ENCODE measurements at places on chromosomes 5 and 9.

GRCh38 chr5:39500551-39501175 lies 75.9 kb upstream of the DAB2 start:
- peak; percentile 63 for DNase-seq

DNA sequence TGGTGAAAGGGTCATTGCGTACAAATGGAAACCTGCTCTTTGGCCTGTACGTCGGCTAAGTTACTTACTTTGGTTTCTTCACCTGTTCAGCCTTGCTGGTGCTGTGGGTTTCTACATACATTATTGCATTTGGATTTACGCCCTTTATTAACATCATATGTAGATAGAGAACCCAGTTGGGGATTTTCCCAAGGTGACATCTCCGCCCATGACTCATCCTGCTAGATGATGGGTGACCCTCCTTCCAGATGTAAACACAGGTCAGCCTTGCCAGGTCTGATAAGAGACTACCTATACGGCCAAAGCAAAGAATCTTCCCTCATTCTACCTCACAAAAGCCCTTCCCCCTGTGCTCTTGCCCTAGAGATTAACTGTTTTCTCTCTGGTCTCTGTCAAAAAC lies 360.9 kb downstream of the KDM4C start:
- no peak for DNase-seq

DNA sequence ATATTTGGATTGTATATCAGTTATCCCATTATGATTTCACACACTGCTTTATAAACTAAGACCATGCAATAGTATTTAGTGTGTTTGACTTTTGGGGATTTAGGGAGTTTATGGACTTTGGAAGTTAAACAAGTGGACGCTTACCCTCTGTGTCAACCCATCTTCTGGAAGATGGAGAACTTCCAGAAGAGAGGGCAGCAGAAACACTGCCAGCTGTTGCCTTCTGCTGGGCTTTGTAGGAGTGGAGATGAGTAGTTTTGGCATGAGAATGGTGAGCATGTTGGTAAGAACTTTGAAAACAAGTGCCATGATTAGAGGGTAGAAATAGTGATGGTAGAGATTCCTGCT lies 2.2 kb downstream of the DNAJC25 start:
- DNase-seq = no peak

DNA sequence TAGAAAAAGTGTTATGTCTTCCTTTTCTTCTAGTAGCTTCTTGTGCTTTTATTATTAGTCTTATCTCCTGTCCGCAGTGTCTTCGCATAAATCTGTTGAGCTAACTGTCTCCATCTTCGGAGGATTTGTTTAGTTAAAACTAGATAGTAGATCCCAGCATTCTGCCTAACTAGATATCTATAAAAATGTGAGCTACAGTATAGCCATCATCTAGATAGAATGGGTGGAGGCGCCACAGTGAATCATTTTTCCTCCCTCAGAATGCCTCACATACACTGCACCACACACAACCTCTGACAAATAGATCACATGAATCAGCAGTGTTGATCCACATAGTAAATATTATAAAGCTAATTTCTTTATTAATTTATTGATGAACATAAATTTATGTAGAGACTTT lies 220.3 kb upstream of the GAS1 start:
- no peak for DNase-seq

- DNase-seq = no peak
These were observed 225.0 kb downstream of the MLLT3 start for GRCh38 chr9:20397348-20397747.

- no peak for DNase-seq
These were observed 62.7 kb upstream of the CACNA1B start for GRCh38 chr9:137814841-137815240.

DNA sequence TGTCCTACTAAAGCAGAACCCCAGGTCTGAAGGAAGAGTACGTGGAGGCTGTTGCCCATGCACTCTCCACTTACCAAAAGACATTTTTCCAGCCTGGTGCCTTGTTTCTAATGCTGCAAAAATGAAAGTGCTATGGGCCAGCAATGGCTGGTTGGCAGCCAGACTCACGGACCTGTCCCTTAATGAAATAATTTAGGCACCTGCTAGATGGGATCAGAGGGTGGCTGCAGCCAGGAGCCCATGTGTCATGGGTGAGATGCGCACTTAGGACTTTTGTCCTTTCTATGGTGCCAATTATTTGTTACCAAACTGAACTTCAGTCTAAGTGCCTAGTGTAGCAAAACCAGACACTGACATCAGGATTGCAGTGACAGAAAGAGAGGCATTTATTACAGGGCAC lies 276.3 kb downstream of the YTHDC2 start:
- no peak for DNase-seq

DNA sequence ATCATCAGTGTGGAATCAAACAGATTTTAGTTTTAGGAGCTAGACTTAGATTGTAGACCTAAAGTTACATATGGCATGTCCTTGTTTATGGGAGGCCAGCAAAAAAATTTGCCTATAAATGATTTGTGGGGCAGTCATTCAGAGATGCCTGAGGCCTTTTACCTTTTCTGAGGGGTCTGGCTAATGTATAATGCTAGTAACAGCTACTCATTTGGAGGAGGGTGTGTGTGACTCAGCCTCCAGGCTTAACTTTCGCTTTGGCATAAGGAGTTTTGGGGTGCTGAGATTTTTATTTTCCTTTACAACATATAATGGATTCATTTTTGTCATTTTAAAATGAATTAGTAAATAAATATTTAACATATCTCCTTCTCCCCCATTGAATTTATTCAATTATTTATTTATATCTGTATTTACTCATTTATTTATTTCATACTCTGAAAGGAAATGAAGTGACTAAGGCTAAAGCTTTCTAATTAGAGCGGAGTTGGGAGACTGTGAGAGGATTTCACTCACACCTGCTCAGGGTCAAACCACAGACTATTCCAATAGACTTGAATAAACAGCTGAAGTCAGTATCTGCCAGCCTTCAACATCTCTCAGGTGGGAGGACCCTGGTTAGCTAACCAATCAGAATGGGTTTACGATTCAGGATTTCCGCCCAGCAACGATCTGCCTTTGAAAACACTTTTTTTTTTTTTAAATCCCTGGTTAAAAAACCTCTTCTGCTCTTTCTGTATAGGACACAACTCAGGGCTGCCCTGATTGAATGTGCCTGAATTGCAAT lies 487.5 kb upstream of the SGCD start:
- peak; percentile 18 for DNase-seq

DNA sequence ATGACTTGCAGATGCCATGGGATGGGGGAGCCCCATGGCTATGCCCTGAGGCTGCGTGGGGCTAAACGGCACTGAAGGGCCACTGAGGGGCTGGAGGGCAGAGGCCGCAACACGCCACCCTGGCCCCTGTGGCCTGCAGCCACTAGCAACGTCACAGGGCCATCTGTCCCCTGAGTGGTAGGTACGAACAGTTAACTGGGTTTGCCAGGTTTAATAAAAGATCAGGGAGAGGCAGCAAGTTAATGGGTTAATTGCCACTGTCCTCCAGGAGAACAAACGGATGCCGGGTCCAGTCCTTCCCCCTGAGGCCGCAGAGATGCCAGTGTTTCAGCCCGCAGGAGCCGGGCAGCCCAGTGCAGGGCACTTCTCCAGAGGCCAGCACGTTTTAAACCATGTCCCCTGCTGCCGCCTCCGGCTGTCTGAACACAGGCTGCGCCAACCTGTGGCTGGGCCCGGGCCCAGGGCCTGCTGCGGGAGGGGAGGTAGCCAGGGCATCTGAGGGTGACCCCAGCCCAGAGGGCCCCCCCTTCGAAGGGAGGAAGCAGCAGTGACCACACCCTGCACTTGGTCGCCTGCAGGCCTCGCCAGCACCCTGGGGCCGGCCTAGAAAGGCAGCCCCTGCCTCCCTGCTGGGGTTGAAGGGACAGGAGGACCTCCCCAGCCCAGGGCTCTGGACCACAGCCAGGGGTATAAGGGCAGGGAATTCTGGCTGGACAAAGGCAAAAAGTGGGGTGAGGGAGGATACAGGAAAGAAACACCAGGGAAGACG lies 227.3 kb downstream of the FANCC start:
- DNase-seq = no peak

DNA sequence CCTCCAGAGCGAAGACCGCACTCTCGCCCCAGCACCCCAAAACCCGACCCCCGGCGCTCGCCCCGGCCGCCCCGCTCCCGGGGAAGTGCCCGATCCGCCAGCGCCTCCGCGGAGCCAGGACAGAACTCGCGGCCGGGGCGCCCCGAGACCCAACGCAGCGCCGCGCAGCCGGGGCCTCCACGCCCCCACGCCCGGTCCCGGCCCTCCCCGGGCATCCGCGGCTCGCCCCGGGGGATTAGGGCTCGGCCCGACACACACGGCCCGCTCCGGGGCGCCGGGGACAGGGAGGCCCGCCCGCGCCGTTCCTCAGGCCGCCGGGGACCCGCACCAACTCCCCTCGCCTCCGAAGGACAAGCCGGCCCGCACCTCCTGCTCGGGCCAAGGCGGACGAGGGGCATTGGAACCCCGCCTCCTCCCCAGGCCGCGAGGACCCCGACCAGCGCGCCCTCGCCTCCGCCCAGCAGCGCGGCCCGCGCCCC lies 544 bp downstream of the FNBP1 start:
- DNase-seq = peak; percentile 12

DNA sequence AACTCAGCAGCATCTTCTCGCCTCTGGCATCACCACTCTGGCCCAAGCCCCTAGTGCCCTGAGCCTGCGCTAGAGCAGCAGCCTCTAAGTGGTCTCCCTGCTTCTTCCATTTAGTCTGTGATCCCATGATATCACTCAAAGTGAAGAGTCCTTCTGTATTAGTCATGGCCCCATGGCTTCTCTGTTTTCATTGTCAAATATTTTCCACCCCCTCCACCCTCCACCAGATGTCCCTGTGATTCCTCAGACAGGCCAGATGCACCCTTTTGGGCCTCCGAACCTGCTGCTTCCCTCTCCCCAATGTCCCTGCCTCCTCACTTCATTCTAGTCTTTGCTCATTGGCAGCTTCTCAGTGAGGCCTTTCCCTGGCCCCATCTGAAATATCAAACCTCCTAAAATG lies 299.2 kb downstream of the SPOCK1 start:
- DNase-seq = peak; percentile 76

DNA sequence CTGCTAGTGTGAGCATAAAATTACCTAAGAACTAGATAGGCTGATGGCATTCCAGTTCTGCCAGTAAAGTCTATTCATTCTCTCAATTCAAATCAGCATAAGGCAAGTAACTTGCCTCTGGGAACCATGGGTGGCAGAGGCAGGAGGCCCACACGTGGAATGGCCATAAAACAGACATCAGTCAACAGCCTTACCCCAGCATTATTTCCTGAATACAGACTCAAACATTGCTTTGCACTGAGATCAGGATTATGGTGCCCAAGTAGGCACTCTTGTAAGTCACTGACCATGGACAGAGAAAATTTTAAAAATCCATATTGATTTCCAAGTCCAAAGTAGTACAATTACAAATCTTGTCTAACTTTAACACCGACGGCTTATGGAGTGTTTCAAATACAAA lies 157.7 kb downstream of the NR2F1-AS1 start:
- DNase-seq = no peak

DNA sequence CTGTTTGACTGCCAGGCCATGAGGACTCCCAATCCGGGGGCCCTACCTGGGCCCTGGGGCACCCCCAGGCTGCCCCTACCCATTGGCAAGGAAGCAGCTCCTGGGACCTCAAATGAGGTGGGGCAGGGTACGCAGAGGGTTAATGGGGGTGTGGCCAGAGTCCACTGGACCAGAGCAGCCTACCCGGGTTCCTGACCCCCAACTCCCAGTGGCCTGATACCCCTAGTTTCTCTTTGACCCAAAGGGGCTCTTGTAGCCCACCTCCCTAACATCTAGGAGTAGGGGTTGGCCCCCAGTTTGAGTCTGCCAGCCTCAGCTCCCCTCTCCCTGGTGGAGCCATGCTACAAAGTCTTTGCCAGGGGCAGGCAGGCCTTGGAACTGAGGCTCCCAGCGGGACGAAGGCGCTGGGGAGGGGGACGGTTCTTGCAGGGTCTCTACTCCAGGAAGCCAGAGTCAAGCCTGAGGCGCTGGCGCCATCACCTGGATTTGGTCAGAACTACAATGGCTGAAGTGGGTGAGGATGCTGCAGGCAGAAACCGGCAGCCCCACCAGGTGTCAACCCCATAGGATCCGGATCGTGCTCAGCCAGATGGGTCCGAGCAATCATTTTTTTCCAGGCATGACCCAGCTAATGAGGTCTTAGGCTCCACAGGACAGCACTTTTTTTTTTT lies 8.4 kb upstream of the CERCAM start:
- peak; percentile 35 for DNase-seq

DNA sequence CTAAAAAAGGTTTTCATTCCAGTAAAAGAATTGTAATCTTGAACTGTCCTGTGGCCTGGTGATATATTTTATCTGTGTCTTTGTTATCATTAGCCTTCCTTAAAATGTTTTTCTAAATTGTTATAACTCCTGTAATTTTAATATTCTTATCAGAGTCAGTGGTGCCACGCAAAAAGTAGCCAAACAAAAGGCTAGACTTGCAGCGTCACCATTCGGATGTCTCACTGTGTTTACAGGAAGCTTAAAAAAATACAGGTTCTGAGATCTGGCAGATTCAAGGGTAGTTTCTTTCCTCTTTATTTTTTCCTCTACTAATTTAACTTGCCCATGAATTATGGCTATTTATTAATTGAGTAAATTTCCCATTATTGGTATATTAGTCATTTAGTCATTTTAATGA lies 362.3 kb downstream of the MAT2B start:
- DNase-seq = no peak

DNA sequence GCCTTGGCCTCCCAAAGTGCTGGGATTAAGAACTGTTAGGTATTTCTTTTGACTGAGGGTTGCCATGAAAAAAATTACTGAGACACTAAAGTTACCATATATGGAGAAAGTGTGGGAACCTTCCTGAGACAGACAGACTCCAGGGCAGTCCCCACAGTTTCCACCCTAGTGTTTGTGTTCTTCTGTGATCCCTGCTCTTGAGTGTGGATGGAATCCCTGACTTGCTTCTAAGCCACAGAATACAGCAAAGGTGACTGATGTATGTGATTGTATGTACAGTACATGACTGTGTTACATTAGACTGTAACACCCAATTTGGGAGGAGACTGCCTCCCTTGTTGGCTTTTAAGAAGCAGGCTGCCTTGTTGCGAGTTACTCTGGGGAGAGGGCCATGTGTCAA lies 24.7 kb upstream of the ADAM19 start:
- DNase-seq = no peak

DNA sequence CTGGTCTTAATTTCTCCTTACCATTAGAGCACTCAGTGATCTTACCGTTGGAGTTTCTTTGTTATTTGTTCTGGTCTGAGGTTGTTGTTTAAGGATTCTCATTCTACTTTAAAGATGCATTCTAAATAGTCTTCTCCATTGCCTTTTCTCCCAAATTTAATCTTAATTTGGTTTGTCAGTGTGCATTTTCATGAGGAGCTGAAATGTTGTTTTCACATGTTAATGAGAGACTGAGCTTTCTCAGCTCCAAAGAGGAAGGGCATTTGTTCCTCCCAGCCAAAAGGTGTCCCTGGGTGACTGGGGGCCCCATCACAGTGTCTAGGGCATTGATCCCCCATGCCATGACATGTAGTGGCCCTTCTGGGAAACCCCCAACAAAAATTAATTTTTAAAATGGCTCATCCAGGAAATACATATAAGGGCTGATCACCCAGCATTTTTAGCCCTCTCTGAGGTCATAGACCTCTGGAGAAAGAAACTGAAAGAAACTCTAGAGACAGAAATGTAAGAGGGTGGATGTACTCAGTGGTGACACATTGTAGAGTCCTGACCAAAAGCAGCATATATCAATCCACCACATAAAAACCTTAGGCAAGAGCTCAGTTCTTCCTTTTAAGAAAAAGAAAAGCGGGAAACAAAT lies 240.4 kb upstream of the RAI14 start:
- peak; percentile 25 for DNase-seq

GRCh38 chr9:82673919-82674318 lies 389.0 kb downstream of the RASEF start:
- DNase-seq = no peak
